ENCODE measurements at places on chromosomes 2 and 18. TPM values are rescaled to one million over a fixed set of nuclear protein-coding genes. Genes with fewer than 3 reads are reported as not detected.

The GNAL gene
- 0.24 TPM for total RNA-seq

DNA sequence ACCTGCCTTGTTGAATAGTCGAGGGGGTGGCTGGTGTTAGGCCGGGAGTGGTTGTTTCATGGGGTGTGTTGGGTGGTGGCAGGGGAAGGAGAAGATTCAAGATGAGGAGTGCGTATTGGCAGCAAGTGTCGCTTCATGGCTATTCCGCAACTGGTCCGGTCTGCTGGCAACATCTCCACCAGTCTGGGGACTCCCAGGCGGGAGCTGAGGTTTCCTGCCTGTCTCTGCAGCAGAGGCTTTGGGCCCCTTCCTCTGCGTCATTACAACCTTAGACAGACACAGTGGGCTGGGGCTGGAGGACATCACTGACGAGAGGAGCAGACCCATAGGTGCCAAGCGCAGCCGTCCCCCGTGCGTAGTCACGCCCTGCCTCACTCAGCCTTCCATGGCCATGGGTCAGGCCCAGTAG, 64.0 kb upstream of the MCFD2 start:
- DNase-seq, result peak; percentile 14

DNA sequence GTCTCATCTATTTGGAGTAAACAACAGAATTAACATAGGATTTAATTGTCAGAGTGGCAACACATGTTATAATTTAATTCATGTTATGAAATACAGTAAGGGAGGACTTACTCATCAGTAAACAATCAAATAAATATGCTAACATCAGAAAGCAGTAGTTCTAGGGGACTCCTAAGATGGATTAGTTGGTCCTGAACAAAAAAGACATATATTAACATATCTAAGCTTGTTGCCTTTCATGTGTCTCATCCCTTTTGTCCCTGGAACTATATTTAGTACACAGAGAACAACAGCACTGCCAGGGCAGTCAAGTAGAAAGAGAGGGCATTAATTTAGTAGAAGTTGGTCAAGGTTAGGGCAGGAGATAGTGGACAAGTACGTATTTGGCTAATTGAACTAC, 117.8 kb upstream of the FZD5 start:
- no peak for DNase-seq

DNA sequence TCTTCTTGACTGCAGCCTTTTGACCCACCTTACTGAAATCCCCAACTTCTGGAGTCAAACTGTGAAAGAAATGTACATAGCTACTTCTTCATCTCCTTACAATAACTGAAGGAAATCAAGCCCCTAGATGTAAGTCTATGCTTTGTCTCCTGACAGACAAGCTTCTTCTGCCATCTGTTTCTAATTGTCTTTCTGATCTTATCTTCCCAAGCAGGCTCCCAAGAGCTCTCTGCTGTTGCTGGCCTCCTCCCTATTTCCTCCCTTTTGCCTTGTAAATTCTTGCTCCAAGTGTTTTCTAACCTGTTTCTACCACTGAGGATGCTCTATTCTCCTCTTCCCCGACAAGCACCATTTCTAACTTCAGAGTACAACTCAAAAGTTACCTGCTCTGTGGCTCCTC, 77.4 kb upstream of the OSR1 start:
- DNase-seq, result no peak

- no peak for DNase-seq
These were observed 133.5 kb downstream of the PTGR3 start for GRCh38 chr18:75075429-75075841.

GRCh38 chr2:236164201-236164924, 3.8 kb downstream of the GBX2 start:
- DNase-seq, result no peak
